ENCODE measurements at places on chromosomes 2 and 18.

- DNase-seq: no peak
Measured at GRCh38 chr2:3483227-3483985, 35.9 kb downstream of the ADI1 start.

DNA sequence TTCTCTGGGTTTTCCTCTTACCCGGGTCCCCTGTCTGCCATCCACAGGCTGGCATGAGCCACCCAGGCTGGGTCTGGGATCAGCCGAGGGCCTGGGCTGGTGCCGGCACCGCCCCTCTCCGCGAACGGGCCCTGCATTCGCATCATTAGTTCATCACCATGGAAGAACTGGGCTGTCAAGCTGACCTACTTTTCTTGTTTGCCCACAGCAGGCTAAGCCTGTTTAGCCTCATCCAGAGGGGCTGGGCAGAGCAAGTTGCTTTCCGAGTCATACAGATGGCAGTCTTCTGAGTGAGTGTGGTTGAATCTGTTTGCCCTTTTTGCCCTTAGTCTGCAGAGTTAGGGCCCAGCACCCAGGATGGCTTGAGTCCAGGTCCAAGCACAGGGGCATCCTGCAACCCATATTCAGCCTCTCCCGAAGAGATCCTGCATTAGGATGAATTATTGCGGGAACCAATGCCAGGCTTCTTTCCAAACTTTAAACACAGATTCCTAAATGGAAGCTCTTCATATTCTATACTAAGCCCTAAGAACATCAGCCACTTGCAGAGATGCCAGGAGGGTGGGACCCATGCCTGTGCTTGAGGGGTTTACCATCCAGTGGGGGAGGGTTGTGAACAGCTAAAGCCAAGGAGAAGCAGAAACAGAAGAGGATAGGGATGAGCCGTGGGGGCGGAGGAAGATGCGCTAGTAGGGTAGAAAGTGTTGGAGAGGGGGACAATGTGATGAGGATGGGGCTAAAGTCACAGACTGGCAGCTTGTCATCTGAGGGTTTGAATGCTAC lies 68.0 kb downstream of the NPAS2 start:
- no peak for DNase-seq

- DNase-seq: no peak
Measured at GRCh38 chr18:41320100-41320499, 634.9 kb upstream of the PIK3C3 start.

GRCh38 chr2:177669201-177669600 lies 276.6 kb downstream of the AGPS start:
- no peak for DNase-seq

- no peak for DNase-seq
Measured at GRCh38 chr2:49113046-49113445, 41.3 kb downstream of the FSHR start.

DNA sequence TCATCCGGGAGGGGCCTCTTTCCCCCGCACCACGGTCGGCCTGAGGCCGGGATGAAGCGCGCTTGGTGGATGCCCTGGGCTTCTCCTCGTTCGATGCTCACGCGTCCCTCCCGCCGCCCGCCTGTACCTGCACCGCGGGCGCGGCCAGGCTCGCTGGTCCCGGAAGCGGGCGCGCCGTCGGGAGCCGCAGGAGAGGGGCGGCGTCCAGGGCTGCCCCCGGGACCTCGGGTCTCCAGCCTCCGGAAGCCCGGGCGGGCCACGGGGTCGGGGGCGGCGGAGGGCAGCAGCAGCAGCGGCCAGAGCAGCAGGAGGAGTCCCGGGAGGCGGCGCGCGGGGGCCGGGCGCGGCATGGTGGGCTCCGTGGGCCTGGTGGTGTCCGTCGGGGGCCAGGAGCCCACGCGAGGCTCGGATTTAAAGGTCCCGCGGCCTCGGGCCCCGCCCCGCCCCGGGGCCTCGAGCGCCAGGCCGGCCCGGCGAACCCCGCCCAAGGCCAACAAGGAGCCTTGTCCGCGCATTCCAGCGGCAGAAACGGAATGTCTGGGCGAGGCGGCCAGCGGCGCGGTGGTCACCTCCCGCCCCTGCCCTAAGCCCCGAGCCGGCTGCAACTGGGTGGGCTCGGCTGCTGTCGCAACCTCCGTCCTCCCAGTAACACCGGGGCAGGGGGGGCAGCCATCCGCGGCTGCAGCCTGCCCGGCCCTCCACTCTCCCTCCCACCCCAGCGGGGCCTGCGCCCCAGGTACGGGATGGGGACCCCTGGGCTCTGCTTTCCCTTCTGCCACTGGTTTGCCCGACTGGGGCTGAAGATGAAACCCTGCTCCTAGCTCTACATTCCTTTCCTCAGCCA lies at the start of gene MATN3:
MATN3 (minus strand) TSS at position 387 of the 844 bp plus-strand sequence; CDS start at position 350, 37 bp downstream.
- no peak for DNase-seq

DNA sequence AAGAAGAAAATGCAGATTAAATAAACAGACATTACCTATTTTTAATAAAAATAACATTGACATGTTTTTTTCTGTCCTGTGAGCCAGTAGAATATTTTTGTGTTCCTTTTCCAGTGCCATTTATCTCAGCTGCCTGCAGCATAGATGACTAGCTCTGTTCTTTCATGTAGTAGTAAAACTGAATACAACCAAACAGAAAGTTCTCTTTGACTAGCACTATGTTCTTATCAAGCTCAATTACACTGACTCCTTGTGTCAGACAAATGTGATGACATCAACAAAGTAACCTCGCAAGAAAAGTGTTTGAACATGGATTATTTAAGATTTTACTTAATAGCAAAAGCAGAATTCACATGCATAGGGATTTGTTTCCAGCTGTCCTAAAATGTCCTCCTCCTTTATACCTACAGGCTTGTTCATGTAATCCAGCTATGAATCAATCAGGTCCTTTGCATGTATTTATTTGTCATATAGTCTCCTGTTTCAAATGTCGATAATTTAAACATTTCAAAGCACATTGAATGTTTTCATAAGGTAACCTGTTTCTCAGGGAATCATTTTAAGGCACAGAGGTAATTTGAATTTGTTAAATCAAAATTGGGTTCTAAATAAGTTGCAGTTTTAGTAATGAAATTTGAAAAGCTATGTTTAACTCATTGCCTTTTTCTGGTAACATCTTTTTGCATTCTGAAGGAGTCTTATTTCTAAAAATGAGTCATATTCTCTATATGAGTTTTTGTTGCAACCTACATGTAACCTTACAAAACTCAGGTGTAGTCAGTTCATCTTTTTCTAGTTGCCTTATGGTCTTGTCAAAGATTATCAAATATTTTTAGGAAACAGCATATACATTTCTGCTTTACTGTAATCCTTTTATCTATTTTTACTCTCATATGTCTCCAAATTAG lies 215.3 kb upstream of the GULP1 start:
- no peak for DNase-seq

DNA sequence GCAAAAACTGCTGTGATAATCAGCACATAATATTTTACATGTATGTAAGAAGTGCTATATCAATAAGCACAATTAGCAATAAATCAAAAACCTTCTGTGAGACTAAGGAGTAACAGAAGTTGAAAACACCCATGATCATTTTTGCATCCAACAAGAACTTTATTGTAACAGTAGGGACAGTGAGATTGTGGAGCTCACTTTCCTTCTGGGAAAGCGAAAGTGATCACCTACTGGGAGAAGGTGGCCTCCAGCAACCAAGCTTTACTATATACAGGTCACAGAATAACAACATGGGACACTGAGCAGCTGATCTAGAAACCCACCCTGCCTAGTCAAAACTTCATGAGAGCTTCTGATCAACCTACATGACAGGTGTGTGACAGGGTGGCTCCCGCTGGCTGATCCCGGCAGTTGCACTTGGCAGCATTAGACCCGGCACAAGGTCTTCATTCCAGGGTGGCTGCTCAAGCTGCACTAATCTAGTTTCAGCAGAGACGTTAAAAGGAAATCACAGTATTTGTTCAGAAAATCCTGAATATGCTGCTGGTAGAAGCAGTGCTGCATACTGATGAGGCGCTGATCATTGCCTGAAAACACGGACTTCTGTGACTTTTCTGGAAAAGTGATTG lies 63.5 kb upstream of the ARL5A start:
- no peak for DNase-seq

DNA sequence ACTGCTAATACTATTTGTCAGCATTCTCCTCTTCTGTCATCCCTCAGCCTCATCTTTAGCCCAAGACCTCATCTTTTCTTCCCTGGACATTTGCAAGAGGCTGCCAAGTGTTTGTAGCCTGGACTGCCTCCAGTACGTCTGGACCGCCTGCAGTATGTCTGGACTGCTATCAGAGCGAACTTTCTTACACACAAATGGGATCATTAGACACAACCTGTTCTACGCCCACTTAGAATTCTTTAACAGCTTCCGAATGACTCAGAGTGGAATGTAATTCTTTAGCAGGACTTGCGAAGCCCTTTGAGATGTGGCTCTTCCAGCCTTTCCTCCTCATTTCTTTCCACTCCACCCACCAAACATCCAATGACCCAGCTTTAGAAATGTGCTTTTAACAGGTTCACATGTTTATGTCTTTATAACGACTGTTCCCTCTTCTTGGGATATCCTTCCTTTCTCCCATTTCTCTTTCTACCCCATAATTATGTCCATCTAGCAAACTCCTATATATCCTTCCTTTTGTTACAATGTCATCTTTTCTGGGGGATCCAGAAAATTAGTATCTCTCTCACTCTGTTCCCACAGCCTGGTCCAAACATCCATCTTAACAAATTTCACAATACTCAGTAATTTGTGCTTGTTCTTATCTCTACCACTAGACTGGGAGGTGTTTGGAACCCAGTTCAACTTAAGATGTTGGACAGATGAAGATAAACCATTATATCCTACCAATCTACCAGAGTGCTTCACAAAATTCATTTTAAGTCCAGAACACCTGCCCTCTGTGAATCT lies 171.3 kb upstream of the PGAP1 start:
- no peak for DNase-seq

- no peak for DNase-seq
Measured at GRCh38 chr2:1837458-1837857, 93.1 kb upstream of the PXDN start.

DNA sequence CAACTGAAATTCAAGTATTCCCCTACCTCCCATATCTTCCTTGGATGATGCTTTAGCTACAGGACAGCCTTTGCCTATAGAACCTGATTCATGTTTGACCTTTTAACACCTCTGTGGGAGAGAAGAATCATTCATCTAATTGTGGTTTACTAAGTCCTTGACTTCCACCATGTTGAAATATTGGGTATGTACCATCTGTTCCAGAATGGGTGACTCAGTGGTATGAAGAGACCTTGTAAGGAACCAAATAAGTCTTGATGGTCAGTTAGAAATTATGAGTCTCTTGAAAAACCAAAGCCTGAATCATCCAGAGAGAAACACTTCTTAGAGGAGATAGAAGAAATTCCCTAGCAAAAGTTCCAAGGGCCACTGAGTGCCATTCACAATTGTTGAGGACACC lies 27.5 kb downstream of the STAMBP start:
- no peak for DNase-seq

DNA sequence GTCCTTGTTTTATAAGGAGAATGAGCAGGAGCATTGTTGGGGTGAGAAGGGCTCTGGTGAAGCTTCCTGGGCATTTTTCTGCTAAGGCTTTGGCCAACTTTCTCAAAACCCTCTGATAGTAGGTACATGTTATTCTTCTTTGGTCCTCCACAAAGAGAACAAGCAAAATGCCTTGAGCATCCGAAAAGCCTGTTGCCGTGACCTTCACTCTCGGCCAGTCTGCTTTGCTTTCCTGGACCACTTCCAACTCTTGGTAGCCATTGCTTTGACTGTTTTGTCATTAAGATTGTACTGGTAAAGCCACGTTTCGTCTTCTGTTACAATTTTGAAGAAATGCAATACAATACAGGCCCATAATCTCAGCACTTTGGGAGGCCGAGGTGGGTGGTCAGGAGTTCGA lies 27.4 kb upstream of the ALLC start:
- DNase-seq: no peak

GRCh38 chr2:181790716-181791649 lies 100.5 kb upstream of the ITPRID2 start:
- DNase-seq: no peak

DNA sequence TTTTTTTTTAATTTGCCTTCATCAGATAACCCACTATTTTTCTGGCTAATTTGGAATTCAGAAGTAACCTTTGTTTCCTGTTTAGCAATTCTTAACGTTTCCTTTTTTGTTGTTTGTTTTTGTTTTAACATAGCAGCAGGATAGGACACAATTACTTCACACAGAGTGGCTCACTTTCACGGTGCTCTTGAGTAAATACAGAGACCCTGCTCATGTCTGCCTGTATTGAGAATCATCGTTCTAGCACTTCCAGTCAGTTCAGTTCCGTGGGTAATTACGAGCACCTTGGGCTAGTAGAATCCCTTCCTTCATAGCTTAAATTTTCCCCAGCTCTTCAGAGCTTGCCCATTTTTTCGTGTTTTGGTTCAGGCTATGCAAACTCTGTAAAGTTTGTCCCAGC lies 1225.4 kb upstream of the LRRTM1 start:
- no peak for DNase-seq

GRCh38 chr18:70036771-70037347 lies 89.2 kb upstream of the CD226 start:
- DNase-seq: no peak

GRCh38 chr18:74337155-74337911 lies 21.7 kb downstream of the C18orf63 start:
- DNase-seq: no peak

- DNase-seq: no peak
Measured at GRCh38 chr18:26456070-26456491, 92.3 kb downstream of the KCTD1 start.

- DNase-seq: no peak
Measured at GRCh38 chr2:65499216-65499615, 66.8 kb upstream of the SPRED2 start.

DNA sequence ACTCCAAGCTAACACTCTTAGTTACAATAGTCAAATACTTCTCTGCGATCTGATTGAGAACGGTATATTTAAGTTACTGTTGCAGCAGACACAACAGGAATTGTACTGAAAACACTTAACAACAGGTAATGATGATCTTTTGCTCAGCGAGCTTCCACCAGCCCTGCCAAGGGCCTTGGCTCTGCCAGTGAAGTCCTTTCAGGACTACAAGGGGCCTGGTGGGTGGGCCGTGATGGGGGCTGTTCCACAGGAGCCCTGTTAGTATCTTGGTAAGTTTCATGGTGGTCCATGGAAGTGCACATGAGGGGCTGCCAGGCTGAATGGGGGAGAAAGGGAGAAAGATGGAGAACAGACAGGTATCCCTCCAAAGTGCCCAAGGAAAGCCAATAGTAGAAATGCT lies 178.6 kb upstream of the DOK6 start:
- no peak for DNase-seq

DNA sequence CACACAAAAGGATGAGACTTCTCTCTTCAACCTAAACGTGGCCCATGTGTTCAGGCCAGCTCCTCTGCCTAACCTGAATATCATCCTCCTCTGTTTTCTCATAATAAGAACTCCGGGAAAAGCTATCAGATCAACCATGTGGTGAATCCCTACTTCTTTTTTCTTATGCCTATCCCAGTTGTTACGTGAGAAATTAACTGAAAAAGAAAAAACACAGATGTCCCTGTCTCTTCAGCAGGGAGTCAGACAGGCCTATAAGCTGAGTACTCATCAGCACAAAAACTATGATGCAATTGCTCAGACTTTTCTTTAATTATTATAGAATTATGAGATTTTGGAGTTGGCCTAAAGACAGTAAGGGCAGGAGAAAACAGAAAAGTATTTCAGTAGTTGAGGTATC lies 613.0 kb upstream of the FSHR start:
- no peak for DNase-seq
